Activated naive CD4-positive, alpha-beta T cell treated with anti-CD3 and anti-CD28 coated beads, Interleukin-2, amount 50 U/mL, for 16 hours (primary cell): ENCODE measurements at places on chromosomes 12 and 14.

DNA sequence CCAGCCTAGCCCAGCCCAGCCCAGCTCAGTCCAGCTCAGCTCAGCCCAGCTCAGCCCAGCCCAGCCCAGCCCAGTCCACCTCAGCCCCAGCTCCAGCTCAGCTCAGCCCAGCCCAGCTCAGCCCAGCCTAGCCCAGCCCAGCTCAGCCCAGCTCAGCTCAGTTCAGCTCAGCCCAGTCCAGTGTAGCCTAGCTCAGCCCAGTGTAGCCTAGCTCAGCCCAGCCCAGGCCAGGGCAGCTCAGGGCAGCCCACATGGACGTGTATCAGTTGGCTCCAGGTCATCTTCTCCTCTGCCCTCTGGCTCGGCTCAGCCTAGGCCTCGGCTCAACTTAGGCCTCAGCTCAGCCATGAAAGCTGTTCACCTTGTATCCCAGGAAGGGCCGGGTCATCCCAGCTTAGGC lies 64.7 kb downstream of the TMEM121 start:
- no peak for DNase-seq

DNA sequence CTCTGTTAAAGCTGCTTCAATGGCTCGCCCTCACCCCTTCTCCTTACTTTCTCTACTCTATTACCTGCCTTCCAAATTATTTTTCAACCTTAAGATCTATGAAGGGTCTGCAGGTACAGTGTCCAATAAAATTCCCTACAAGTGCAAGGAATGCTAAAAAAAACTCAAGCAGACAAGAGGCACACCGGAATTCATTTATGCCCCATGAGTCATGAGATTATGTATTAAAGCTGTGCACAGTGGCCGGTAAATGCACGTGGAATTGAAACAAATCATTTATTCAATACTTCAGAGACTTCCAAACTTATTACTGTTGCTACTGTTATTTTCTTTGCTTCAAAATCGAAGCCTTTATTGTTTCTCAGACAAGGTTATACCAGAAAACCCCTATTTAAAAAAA lies 68.4 kb downstream of the ST8SIA1 start:
- DNase-seq, result no peak

DNA sequence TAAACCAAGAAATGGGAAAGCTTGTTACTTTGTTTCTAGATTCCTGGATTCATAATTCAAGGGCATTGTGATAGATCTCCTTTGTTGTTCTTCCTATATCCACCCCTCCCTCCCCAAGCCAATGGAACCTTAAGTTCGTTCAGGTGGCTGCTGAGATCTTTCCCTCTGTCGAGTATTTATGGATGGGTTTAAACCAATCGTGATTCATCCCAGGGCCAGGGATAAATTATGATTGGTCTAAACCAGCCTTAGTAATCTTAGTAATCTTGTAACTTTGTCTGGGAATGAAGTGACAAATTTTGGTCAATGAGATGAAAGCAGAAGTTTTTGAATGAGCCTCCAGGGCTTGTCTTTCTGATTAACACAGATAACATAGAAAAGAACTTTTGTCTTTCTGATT lies 56.1 kb upstream of the PCED1B start:
- no peak for DNase-seq

- peak; percentile 60 for DNase-seq
Measured at GRCh38 chr14:50003213-50004021, 110.5 kb downstream of the ARF6 start.

GRCh38 chr12:67592228-67593011 lies 56.1 kb upstream of the DYRK2 start:
- no peak for DNase-seq

- no peak for DNase-seq
Measured at GRCh38 chr12:59040656-59041055, 120.4 kb upstream of the LRIG3 start.

DNA sequence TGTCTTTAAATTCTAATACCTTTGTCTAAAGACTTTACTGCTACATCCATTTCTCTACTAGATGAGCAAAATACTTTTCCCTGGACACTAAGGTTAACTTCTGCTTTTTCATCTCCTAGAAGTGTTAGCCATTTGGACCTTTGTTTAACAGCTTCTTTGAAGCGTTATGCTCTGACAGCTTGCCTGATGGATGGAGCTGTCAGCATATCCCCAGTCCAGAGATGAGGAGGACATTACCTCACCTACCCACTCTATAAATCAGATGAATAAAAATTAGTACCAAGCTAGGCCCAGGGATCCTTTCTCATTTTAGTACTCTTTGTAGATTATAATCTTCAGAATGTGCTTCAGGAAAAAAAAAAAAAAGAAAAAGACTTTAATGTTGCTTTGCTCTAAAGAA lies 222.7 kb downstream of the PELI2 start:
- no peak for DNase-seq

DNA sequence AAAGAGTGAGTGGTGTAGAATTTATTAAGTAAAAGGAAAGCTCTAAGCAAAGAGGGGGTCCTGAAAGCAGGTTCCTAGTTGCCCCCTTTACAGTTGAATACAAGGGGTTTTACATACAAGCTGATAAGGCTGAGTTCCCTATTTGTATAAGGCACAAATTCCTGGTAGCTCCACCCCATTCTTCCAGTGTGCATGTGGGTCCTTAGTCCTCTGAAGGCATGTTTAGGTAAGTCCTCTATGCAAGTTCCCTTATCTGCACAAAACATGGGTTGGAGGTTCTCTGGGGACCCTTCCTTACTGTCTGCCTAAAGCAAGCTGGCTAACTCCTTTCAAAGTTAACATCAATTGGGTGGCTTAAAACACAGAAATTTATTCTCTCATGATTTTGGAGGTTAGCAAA lies 2.9 kb upstream of the FAR2 start:
- DNase-seq, result no peak

DNA sequence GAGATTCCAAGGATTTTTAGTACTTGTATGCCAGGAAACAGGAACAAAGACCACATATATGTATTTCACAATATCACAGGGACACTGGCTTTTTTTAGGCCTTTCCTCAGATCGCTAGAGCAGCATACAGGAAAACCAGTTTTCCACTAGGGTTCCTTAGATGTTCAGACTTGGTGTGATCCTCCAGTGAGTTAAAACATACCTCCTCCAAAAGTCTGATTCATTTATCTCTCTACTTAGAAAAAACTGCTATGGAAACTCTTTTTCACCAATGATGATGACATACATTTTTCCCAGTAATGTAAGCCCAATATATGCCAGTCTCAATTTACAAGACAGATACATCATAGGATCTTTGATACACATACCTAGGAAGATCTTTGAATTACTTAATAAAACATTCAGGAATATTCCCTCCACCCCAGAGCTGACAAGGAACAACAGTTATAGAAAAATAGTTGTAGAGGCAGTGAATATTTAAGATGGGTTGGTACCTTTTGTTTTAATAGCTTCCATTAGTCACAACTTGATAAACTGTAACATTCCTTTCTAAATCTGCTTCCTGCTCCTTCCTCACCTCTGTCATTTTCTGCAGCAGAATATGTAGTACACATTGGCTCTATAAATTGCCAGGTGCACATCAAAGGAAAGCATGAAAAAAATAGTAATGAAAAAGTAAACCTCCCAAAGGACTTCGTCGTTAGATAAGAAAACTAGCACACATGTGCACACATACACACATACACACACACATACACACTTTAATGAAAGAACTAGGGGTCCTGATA lies 27.5 kb downstream of the BCAT1 start:
- no peak for DNase-seq

DNA sequence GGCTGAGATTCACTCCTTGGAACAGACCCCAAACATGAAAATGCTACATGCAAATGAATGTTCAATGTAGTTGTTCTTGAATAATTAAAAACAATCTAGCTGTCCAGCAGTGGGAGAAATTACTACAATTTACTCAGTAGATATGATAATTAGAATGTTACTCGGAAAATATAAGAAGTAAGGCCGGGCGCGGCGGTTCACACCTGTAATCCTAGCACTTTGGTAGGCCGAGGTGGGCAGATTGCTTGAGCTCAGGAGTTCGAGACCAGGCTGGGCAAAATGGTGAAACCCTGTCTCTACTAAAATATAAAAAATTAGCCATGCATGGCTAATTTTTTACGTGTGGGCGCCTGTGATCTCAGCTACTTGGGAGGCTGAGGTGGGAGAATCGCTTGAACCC lies 15.3 kb upstream of the PTGER2 start:
- no peak for DNase-seq

- DNase-seq, result no peak
Measured at GRCh38 chr14:39977198-39977597, 545.0 kb upstream of the FBXO33 start.

GRCh38 chr12:120651821-120652220 lies 11.4 kb downstream of the CABP1 start:
- no peak for DNase-seq

DNA sequence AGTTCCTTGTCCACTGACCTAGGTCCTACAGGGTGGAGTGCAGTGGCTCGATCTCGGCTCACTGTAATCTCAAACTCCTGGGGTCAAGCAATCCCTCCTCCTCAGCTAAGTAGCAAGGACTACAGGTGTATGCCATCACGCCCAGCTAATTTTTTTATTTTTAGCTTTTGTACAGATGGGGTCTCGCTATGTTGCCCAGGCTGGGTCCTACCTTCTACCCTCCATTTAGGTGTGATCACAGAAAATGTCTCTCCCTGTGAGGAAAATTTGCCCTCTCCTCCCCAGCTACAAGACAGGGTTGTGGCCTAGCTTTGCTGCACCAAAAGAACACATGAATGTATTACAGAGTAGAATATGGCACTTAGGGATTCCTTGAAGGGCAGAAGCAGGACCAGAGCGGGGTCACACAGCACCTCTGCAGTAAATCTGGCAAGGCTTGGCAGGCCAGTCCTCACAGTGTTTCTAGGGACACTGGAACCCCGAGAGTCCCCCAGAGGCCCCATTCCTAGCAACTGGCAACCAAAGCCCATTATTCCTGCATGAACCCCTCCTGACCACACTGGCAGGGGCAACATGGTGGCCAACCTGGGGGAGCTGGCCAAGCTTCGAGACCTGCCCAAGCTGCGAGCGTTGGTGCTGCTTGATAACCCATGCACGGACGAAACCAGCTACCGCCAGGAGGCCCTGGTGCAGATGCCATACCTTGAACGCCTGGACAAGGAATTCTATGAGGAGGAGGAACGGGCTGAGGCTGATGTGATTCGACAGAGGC lies 2.0 kb upstream of the ENO2 start:
- DNase-seq, result no peak

DNA sequence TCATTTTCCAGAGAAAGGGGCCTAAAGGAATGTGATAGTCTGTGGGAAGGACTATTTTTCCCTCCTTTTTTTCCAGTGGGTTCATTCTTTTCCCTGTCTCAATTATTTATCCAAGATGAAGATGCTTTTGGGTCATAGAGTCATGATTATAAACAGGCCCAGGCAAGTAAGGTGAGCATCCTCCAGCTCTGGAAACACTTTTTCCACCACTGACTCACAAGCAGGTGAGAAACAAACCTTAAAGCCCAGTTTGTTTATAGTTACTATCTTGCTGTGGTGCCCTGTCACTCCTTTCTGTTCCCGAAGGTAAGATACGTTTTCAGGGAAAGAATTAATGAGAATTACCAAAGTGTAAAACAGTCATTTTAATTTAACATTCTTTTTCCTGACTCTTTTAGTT lies 107.7 kb upstream of the IFNG-AS1 start:
- no peak for DNase-seq

DNA sequence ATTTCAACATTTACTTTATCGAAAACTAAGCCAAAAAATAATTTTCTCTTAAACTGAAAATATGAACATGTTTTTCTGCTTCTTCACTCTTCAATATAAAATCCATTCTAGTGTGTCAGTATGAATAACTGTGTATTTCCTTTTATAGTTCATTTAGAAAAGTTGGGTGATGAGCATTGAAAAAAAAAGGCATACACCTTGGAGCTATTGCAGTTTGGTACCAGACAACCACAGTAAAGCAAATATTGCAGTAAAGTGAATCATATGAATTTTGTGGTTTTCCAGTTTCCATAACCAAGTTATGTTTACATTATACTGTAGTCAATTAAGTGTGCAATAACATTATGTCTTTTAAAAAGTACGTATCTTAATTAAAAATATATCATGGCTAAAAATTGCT lies 195.0 kb upstream of the FOXG1 start:
- no peak for DNase-seq

DNA sequence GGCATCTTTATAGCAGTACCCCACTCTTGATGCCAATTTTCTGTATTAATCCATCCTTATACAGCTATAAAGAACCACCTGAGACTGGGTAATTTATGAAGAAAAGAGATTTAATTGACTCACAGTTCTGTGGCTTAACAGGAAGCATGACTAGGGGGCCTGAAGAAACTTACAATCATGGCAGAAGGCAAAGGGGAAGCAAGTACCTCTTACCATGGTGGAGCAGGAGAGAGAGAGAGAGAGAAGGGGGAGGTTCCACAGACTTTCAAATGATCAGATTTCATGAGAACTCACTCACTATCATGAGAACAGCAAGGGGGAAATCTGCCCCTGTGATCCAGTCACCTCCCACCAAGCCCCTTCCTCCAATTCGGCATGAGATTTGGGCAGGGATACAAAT lies 84.4 kb downstream of the SLC24A4 start:
- no peak for DNase-seq

- DNase-seq, result no peak
Measured at GRCh38 chr14:64899958-64900357, 14.3 kb upstream of the CHURC1 start.

- no peak for DNase-seq
Measured at GRCh38 chr14:24631749-24632335, 2.1 kb downstream of the GZMB start.

DNA sequence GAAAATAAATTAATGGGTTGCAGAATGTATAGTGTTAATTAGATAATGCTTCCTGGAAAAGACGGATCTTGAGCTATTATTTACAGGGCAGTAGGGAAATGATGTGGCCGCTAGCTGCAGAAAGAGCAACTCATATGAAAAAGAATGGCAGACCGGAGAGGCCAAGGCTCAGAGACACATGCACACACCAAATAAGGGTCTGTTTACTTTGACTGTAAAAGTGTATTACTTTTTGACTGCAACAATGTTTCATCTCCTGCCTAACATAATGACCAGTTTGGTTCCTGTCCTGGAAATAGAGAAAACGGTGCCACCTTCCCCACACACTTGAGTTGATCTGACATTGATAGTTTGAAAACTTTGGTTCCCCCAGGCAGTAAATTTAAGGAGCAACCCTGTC lies 290.9 kb downstream of the CACNA1C start:
- DNase-seq, result no peak

- DNase-seq, result peak; percentile 4
Measured at GRCh38 chr14:105855893-105856675, 329.7 kb downstream of the TMEM121 start.

DNA sequence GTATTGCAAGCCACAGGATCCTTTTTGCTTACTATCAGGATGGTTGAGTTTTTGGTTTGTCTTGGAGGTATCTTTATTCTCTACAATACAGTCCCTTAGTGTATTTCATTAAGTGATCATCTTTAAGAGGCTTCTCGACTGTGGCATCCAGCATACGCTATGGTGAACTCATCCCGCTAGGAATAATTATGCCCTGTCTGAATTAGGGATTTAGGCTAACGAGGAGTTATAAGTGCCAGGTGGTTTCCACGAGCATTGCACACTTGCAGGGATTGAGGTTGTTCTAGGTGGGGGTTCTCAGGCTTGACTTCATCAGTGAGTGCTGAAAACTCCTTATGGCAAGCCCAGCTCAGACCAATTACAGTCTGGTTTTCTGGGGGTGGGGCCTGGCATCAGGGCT lies 37.2 kb upstream of the RBM19 start:
- DNase-seq, result no peak

- no peak for DNase-seq
Measured at GRCh38 chr14:77198561-77198960, 17.0 kb downstream of the TMEM63C start.

- DNase-seq, result no peak
Measured at GRCh38 chr12:148676-149416, 65.1 kb downstream of the SLC6A12 start.

GRCh38 chr12:105401198-105401597 lies 70.7 kb downstream of the C12orf75 start:
- no peak for DNase-seq
